ENCODE measurements at places on chromosomes 4 and X.

DNA sequence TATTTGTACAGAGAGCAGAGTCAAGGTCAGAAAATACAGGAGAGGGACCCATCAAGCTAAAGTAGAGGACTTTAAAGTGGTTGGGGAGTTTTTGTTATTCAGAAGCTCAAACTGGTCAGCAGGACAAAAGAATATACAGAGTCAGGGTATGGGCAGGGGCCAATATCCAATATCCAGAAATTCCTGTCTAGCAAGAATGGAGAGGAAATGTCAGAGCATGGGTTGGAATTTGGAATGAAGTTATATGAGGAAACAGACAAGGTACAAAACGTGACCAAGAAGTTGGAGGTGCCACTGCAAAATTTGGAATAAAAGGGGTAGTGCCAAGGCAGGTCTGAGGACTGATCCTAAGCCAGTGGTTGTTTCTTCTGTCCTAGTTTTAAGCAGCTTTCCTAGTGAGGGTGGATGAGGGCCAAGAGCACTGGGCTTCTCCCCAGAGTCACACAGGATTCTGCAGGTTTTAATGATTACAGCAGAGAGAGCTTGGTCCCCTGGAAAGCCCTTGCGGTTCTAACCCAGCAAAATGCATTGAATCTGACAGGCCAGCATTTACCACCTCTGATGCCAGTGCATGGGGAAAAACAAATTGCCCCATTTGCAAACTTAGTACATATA, 304.7 kb upstream of the FTHL17 start:
- DNase-seq: no peak

DNA sequence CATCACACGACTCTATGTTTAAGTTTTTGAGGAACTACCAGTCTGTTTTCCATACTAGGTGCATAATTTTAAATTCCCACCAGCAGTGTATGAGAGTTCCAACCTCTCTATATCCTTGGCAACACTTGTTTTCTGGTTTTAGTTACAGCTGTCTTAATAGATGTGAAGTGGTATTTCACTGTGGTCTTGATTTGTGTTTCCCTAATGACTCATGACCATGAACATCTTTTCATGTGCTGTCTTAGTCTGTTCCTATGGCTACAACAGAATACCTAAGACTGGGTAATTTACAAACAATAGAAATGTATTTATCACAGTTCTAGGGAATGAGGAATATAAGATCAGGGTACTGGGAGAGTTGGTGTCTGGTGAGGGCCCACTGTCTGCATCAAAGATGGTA, 51.5 kb upstream of the GPR78 start:
- DNase-seq: peak; percentile 77

GRCh38 chr4:118353534-118354030, 779 bp upstream of the PRSS12 start:
- DNase-seq: no peak

DNA sequence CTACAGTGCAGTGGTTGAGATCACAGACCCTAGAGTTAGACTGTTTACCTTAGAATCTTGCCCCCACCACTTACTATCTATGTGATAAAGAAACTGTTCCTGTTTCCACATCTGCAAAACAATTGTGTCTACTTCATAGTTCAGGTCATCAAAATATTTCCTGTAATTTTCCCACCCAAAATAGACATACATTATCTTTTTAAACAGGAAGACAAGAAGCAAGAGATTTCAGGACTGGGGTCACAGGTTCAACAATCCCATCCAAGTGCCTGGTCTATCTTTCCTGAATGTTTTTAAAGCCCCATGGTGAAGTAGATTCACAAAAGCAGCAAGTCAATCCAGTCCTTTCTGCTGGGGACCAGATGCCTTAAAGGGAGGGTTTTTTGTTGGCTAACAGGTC, 41.8 kb upstream of the CT47C1 start:
- no peak for DNase-seq

- DNase-seq: no peak
These were observed 802.5 kb upstream of the AGA start for GRCh38 chr4:178244785-178245184.

DNA sequence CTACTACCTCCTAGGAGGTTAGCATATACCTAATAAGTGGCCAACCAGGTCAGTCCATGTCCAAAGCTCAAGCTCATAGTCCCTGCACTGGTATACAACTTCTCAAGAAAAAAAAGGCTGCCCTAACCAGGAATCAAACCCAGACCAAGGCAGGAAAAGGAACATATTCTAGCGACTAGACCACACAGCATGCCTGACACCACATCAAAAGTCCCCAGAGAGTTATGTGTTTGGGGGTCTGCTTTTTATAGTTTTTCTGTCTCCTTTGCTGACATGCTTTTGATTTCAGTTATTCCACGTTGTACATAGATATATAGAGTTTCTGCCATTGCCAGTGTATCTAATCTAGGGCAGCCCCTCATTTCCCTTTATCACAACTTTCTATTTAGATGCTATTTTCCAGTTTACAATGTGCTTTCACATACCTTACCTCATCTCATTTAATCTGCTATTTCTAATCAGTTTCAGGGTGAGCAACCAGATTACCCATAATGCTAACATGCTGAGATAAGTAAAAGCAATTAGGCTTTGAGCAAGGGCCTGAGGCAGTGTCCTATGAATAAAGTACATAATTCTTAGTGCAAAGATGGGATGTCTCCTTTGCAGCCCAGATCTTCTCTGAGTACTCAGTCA, 17.8 kb downstream of the ARHGEF6 start:
- no peak for DNase-seq

DNA sequence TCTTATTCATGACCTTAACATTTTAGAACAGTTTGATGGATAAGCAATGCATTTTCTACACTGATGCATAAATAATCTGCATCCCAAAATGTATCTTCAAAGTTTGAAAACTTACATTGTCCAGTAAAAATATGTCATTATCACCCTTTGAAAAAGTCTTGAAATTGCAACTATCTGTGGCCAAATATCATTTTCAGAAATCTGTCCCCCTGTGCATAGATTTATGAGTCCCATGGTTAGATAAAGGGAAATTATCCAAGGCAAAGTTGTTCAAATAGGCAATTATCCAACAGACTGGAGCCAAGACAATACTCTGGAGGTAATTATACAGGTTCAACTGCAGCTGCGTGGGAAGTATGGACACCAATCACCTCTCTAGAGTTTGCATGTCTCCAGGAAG, 182.5 kb upstream of the INTU start:
- no peak for DNase-seq

DNA sequence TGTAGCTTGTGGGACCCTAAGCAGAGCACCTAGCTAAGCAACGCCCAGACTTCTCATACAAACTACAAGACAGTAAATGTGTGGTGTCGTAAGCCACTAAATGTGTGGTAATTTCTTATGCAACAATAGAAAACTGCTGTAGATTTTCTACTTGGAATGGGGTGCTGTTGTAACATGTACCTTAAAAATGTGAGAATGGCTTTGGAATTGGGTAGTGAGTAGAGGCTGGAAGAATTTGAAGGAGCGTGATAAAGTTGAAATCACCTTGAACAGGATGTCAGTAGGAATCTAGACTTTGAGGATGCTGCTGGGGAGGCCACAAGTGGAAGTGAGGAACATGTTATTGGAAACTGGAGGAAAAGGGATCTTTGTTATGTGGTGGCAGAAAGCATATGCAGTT, 43.2 kb upstream of the FUNDC1 start:
- no peak for DNase-seq

DNA sequence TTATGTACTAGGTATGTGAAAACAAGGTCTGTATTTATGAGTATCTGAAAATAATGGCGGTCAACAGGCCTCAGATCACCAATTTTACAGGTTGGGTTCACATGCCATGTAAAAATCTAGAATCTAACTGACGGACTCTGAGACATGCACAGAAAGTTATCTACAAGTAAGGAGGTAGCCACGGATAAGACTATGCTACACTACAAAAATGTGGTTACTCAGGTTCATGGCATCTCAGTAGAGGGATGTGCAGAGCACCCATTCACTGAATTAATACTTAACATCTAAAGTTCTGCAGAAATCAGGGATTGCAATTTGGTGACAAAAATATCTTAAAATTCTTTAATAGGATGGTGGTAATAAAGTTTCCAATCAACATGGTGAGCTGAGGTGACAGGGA, 155.9 kb downstream of the APBB2 start:
- no peak for DNase-seq

DNA sequence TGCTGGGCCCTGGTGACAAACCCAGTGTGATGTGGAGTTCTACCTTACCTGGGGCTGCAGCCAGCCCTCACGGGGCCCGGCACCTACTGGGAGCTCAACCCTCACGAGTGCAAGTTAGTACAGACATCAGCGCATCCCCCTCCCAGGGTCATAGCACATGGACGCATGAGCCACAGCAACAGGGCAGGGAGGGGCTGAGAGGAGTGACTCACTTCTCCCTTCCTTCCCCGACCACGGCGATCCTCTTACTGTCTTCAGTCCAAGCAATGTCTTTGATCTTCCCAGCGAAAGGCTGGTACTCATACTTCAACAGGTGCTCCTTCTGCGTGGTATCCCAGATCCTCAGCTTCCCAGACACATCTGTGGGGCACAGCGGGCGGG, 17.8 kb downstream of the WDR1 start:
- DNase-seq: peak; percentile 87

- no peak for DNase-seq
These were observed 12.8 kb upstream of the LGI2 start for GRCh38 chr4:25043548-25043947.

DNA sequence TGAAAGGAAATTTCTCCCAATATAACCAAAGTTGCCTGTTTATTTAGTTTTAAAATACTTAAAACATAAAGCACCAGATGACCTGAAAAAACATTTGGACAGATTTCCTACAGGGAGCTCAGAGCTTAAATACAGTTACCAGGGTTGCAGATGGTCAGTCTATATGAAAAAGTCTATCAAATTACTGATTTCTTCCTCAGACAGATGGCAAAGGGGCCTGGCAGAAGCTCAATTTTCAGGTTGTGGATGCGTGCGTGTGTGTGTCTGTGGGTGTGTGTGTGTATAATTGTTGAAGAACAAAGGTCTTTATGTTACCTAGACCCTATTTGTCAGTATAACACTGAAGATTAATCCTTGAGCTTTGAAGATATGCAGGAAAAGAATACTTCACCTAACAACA, 169.4 kb downstream of the MAD2L1 start:
- no peak for DNase-seq

DNA sequence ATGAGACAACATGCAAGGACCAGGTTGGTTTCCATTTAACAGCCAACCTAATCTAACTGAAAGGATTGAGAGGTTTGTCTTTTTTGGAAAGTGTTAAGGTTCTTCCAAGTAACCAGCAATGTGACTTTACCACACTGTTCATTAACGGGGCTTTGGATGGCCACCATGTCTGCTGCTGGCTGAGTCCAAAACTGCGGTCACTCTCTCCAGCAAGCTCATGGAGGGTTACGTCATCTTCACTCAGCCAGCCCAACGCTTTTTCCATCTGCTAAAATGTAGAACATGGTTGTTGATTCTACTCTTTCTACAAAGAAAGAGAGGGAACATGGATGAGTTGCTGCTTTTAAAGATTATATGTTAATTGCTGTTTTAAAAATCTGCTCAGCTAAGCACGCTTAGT, 11.0 kb downstream of the PKD2 start:
- peak; percentile 93 for DNase-seq

GRCh38 chrX:109859651-109860050, 126.6 kb upstream of the ACSL4 start:
- DNase-seq: no peak

DNA sequence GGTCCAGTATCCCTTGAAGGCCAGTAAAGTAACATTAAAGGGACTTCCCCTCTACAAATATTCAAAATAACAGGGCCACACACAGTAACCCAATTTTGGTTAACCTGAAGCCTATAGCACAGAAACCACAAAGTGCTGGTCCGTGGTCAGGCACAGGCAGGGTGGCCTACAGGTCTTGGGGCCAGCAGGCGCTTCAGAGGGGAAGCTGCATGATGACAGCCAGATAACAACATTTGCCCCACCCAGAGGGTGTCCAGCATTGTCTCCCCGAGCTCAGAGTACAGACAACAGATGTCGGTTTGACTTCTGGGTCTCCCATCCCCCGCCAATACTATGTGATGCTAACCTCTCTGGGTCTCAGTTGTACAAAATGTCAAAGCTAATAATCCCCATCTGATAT, 51.1 kb downstream of the SH3KBP1 start:
- no peak for DNase-seq

DNA sequence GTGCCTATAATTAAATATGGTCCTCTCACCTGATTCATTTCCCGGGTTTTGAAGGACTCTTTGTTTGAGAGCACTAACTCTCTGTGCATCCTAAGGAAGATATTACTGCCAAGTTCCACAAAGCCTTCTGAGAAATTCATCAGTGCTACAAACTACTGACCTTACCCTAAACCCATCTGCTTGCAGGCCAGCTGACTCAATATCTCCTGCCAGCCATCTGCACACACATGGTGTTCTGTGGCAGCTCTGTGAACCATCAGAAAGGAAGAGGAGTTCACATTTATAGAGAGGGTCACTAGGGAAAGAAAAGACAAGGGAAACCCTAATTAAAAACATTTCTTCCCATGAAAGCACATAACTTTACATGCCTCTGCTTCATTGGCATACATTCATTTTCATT, 156.7 kb downstream of the ATP10D start:
- DNase-seq: peak; percentile 41

DNA sequence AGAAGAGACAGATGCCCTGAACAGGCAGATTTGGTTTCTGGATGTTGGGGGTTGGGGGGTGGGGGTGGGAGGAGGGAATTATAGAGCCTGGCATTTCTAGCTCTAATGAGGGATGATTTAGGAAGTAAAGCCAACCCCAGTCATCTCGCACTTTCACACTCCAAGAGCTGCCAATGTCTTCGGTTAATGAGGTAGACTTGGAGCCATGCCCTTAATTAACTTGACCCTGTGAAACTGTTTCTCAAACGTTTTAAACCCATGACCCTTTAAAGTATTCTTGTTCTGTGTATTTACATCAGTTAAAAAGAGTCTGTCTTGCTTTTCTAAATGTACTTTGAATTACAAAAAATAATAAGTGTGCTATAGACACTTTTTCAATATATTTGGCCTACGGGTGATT, 466.9 kb downstream of the FAT4 start:
- no peak for DNase-seq

DNA sequence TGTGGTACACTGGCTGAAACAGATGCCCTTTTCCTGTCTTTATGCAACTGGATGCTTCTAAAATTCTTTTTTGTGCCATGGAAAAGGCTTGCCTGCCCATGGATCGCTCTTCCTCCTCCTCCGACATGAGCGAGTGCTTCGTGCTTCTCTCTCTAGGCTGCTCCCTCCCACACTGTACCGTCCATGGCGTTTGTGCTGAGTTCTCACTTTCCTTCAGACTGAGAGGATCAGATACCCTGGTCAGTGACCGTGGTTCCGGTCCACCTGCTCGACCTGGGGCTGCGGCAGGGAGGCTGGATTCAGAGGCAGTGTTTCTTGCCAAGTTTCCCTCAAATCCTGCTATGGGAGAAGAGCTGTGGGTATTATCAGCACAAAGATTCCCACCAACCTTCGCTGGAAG, 10.2 kb upstream of the CLDN24 start:
- no peak for DNase-seq

- no peak for DNase-seq
These were observed 128.7 kb downstream of the GABRB1 start for GRCh38 chr4:47160095-47160494.

DNA sequence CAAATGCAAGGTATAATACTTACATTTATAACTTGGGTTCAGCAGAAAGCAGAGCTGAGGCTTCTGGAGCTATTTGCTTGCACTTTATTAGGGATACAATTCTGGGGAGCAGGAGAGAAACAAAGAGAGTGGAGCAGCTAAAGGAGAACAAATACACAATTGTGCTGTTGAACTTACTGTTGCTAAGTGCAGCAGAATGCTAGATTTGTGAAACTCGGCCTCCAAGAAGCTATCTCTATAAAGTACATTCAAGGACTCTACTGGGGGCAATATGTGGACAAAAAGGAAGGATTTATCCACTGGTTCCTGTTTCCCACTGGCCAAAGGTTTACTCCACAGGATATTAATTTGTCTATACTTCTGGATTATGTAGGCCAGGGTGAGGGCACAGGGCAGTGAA, 86.8 kb downstream of the PPP1R2C start:
- no peak for DNase-seq

Measured in fibroblast of mammary gland (primary cell).